ENCODE measurements at places on chromosomes 1 and 21.

DNA sequence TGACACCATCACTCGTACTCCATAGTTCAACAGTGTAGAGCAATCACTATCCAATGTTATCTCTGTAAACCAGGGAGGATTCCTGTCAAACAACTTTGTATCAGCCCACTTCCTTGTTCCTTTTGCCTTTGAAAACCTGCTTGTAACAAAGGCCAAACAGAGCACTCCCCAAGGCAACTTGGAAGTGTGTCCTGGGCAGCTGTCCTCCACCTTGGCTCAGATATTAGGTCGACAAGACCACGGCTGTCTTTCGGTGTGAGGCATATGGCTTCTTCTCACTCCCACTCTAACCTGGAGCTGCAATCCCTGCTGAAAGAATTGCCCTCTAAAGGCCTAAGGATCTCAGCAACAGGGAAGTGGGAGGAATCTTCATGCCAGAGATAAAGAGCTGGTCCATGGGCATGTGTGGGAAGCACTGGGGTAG lies 66.7 kb downstream of the ITPKB start:
- no peak for DNase-seq

DNA sequence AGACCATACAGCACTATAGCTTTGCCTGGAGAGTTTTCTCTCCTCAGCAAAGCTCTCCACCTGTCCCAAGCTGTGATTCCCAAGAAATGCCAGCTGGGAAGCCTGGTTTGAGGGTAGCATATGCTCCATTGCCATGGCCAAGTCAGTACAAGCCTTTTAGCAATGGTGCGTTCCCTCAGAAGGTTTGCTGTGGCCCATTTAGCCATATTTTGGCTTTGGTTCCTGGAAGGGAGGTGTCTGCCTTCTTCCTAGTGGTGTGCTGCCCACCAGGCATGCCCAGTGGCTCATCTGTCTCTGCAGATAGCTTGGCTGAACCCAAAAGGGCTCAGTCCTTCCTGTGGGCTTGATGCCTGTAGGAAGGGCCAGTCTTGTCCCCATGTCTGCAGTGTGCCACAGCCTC lies 32.4 kb downstream of the GALNT2 start:
- DNase-seq, result no peak

DNA sequence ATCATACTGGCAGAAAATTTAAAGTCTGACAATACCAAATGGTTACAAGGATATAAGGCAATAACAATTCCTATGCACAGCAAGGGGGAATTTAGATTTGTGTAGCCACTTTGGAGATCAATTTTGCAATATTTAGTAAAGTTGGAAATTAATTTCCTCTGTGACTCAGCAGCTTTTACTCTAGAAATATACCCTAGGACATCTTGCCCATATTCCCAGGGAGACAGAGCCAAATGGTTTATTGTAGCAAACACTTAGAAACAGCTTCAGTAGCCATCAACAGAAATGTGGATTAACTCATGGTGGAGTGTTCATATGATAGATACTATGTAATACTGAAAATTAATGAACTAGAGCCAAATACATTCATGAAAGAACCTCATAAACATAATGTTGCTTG lies 104.6 kb downstream of the BACH1 start:
- no peak for DNase-seq

DNA sequence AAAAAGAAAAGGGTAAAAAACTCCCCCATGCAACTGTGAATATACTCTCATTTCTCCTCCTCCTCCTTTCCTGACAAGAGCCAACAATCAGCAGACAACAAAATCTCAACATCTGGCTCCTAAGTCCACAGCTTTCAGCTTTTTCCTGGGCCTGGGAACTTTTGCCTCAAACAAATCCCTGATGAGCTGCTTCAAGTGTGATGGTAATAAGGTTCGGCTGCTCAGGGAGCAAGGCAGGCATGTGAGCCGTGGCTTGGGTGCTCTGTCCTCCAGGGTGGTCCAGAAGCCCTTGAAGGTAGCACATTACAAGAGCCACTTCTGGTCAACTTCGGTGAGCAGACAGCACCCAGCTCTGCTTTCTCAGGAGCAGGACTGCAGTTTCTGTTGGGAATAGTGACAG lies 46.3 kb downstream of the ITPKB start:
- DNase-seq, result no peak

- no peak for DNase-seq
Measured at GRCh38 chr1:168506204-168506819, 37.5 kb downstream of the XCL2 start.

All from lung microvascular endothelial cell (primary cell).